H1 (cell line): ENCODE measurements at places on chromosomes 2 and 18. TPM values are rescaled to one million over a fixed set of nuclear protein-coding genes. Genes with fewer than 3 reads are reported as not detected.
A peak's percentile ranks its signal among the peaks of the same experiment; 100 is the strongest.

Gene C2orf66
- not detected in 2 replicates for total RNA-seq

Gene COX7A2L
- total RNA-seq, result 85.6 and 91.7 TPM in 2 replicates

Gene AGBL5
- 45.4 and 51.0 TPM in 2 replicates for total RNA-seq

Gene ST8SIA5
- total RNA-seq, result 6.3 and 7.0 TPM in 2 replicates

Gene SCN1A
- 1.3 and 1.9 TPM in 2 replicates for total RNA-seq

Gene CXCR1
- total RNA-seq, result not detected in 2 replicates

Gene STEAP3
- total RNA-seq, result 21.7 and 22.2 TPM in 2 replicates

Gene TYW5
- total RNA-seq, result 11.3 and 12.5 TPM in 2 replicates

Gene CROCC2
- not detected in 2 replicates for total RNA-seq

Gene SLC40A1
- total RNA-seq, result not detected in 2 replicates

Gene CHRND
- not detected in 2 replicates for total RNA-seq

Gene FANCL
- total RNA-seq, result 53.4 and 55.9 TPM in 2 replicates

Gene LPIN2
- 13.8 and 14.2 TPM in 2 replicates for total RNA-seq

Gene DNAJC5G
- 1.4 TPM in 2 replicates for total RNA-seq

Gene BOK
- 33.7 and 34.7 TPM in 2 replicates for total RNA-seq

Gene MYO5B
- 6.4 and 6.9 TPM in 2 replicates for total RNA-seq

Gene ATF2
- total RNA-seq, result 43.1 and 46.5 TPM in 2 replicates

DNA sequence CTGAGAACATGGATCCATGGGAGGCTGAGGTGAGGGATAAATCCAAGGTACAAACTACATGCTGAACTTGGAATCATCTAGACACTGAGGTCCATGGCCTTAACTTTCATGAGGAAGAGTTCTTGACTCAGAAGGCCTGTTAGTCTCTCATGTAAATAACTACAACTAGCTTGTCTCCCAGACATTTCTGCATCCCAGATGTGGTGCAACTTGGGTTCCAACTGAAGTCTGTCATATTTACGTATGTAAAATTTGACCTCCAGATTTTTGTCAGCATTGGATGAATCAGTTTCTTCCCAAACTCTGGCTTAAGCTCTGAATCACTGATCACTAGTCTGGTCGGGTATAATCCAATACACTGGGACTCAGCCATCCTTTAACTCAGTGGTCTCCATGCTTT, 306.9 kb downstream of the PDE11A start:
- no peak for DNase-seq
- no peaks in the 10 kb centered on the region for H3K36me3 ChIP-seq
- H3K27ac ChIP-seq, result no peak overlapping the region
- H3K4me3 ChIP-seq, result no peak overlapping the region
- peaks cover 2% of the 10 kb centered on the region; the same call in 1 of the 2 replicates for H3K27me3 ChIP-seq
- H3K4me1 ChIP-seq, result no peaks in the 10 kb centered on the region

DNA sequence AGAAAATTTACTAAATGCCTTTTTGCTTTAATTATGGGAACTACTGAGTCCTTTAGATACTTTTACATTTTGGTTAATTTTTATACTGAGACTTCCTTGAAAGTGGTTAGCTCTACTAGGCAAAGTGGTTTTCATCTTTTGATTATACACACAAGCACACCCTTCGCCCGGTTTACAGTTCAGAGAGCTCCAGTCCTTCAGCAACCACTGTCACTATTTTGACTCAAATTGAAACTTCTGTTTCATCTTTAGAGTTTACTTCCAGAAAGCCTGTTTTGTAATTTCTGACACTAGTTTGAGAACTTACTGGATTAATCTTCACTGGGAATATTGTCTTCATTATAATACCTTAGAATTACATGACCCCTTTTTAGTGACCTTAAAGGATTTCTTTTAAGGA, 140.3 kb upstream of the FOSL2 start:
- no peak overlapping the region for H3K4me3 ChIP-seq
- no peak overlapping the region for H3K27ac ChIP-seq
- no peaks in the 10 kb centered on the region for H3K36me3 ChIP-seq
- no peaks in the 10 kb centered on the region for H3K4me1 ChIP-seq
- DNase-seq, result no peak

GRCh38 chr2:160406591-160407392, 86.8 kb downstream of the RBMS1 start:
- peaks cover 5% of the 10 kb centered on the region for H3K27me3 ChIP-seq
- peak; percentile 72 for DNase-seq
- no peaks in the 10 kb centered on the region for H3K36me3 ChIP-seq
- H3K27ac ChIP-seq, result no peak overlapping the region
- H3K4me1 ChIP-seq, result peaks cover 13% of the 10 kb centered on the region

GRCh38 chr2:160974803-160975202, 185.4 kb upstream of the TANK start:
- H3K36me3 ChIP-seq, result no peaks in the 10 kb centered on the region
- no peaks in the 10 kb centered on the region for H3K27me3 ChIP-seq
- no peak overlapping the region for H3K4me3 ChIP-seq
- DNase-seq, result no peak
- no peaks in the 10 kb centered on the region for H3K4me1 ChIP-seq

- H3K4me1 ChIP-seq, result no peaks in the 10 kb centered on the region
- DNase-seq, result no peak
- H3K4me3 ChIP-seq, result no peak overlapping the region
- H3K36me3 ChIP-seq, result peaks cover 20% of the 10 kb centered on the region; the same call in 1 of the 2 replicates
- H3K27ac ChIP-seq, result no peak overlapping the region
Measured at GRCh38 chr2:119821266-119821665, 61.5 kb downstream of the PTPN4 start.

GRCh38 chr2:169173876-169174275, 104.5 kb downstream of the DHRS9 start:
- no peaks in the 10 kb centered on the region for H3K4me1 ChIP-seq
- no peak overlapping the region for H3K4me3 ChIP-seq
- no peak for DNase-seq
- H3K27ac ChIP-seq, result no peak overlapping the region
- no peaks in the 10 kb centered on the region for H3K36me3 ChIP-seq

- no peak for DNase-seq
- no peaks in the 10 kb centered on the region for H3K27me3 ChIP-seq
- H3K36me3 ChIP-seq, result no peaks in the 10 kb centered on the region; the same call in 1 of the 2 replicates
- H3K27ac ChIP-seq, result no peak overlapping the region
Measured at GRCh38 chr18:26802330-26803200, 62.9 kb downstream of the AQP4 start.

- no peak overlapping the region for H3K4me3 ChIP-seq
- no peaks in the 10 kb centered on the region for H3K4me1 ChIP-seq
Measured at GRCh38 chr2:45224321-45224992, 215.2 kb upstream of the SIX2 start.

- no peak overlapping the region for H3K4me3 ChIP-seq
- no peaks in the 10 kb centered on the region for H3K36me3 ChIP-seq
- H3K4me1 ChIP-seq, result peaks cover 15% of the 10 kb centered on the region
- no peaks in the 10 kb centered on the region for H3K27me3 ChIP-seq
- no peak overlapping the region for H3K27ac ChIP-seq
Measured at GRCh38 chr18:36352384-36352783, 54.9 kb downstream of the FHOD3 start.

DNA sequence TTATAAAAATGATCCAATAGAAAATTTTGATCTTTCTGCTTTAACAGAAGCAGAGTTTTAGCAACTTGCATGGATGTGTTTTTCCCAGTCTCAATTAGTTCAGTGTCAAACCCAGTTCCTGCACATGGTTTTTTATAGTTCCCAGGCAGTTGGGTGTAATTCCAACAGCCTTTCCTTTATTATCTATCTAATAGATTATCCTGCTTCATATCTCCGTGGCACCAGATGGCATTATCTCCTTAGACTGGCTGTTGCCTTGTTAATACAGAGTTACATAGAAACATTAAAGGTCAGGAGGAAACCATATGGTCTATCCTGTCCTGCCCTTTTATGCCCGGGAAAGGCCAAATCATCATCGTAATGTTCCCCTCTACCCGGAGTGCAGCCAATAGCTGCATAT, 400.9 kb upstream of the SMIM21 start:
- no peak overlapping the region for H3K27ac ChIP-seq
- no peak for DNase-seq
- H3K36me3 ChIP-seq, result no peaks in the 10 kb centered on the region
- H3K27me3 ChIP-seq, result no peaks in the 10 kb centered on the region

GRCh38 chr2:207629553-207629952, 4.4 kb upstream of the METTL21A start:
- no peak overlapping the region for H3K4me3 ChIP-seq
- H3K4me1 ChIP-seq, result no peaks in the 10 kb centered on the region
- no peak overlapping the region for H3K27ac ChIP-seq
- no peak for DNase-seq
- no peaks in the 10 kb centered on the region for H3K27me3 ChIP-seq

DNA sequence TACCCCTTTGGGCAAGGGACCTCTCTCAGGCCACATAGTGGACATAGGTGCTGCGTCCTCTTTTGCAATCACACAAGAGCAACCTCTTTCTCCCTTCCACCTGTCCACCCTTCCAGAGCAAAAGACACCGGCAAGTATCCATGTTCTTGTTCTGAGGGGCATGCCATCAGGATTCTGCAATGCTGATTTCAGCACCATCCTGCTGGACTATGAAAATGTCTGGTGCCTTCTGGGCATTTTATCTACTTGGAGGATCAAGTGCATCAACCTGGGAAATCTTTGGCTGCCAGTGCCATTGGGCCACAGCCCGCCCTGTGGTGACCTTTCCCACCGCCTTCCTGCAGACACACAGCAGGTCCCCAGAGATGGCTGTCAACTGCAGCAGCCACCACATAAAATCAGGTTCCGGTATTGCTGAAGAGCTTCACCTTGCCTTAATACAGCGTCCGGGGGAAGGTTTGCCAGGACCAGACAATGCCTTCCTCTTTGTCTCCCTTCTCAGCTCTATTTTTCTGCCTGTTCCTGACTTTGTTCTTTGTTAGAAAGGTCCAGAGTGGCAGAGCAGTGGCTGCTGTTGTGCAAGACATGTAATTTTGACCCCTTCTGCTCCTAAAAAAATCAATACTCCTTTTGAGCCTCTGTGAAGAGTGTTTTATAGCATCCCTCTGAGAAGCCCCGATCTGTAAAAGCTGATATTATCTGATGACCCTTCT, 18.5 kb upstream of the BOD1L2 start:
- no peaks in the 10 kb centered on the region; the same call in 1 of the 2 replicates for H3K36me3 ChIP-seq
- no peaks in the 10 kb centered on the region for H3K4me1 ChIP-seq
- H3K27ac ChIP-seq, result no peak overlapping the region
- no peaks in the 10 kb centered on the region for H3K27me3 ChIP-seq
- no peak for DNase-seq

DNA sequence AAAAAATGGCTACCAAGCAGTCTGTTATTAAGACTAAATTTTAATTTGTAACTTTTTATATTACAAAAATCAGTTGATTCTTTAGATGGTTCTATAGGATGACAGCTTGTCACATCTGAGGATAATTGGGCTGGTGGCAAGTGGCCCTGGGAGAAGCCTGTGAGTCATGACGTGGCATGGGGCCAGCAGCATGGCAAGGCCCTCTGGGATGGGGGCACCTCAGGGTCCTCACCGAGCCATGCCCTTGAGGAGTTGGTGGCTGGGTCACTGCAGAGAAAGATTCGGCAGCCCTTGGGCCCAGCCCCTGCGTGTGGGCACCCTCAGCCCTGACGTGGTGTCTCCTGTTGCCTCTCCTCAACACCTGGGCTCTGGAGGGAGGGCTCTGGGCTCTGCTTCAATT, 49.7 kb downstream of the STK25 start:
- no peaks in the 10 kb centered on the region for H3K27me3 ChIP-seq
- H3K4me1 ChIP-seq, result no peaks in the 10 kb centered on the region
- H3K36me3 ChIP-seq, result no peaks in the 10 kb centered on the region
- no peak for DNase-seq

DNA sequence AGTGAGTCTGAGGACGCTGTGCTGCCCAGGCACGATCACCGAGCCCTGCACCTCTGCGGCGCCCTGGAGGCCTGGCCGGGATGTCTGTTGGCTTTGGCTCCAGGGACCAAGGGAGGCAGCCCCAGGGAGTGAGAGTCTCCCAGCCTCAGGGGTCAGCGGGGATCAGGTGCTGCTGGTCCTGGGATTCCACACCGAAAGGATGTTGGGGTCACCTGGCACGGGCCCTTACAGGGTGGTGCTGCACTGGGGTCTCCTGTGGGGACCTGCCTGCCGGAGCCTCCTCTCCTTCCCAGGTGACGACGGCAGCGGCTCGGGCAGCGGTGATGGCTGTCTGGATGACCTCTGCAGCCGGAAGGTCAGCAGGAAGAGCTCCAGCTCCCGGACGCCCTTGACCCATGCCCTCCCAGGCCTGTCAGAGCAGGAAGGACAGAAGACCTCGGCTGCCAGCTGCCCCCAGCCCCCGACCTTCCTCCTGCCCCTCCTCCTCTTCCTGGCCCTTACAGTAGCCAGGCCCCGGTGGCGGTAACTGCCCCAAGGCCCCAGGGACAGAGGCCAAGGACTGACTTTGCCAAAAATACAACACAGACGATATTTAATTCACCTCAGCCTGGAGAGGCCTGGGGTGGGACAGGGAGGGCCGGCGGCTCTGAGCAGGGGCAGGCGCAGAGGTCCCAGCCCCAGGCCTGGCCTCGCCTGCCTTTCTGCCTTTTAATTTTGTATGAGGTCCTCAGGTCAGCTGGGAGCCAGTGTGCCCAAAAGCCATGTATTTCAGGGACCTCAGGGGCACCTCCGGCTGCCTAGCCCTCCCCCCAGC, 30.5 kb downstream of the GPC1 start:
- H3K4me3 ChIP-seq, result no peak overlapping the region
- no peak overlapping the region for H3K27ac ChIP-seq

DNA sequence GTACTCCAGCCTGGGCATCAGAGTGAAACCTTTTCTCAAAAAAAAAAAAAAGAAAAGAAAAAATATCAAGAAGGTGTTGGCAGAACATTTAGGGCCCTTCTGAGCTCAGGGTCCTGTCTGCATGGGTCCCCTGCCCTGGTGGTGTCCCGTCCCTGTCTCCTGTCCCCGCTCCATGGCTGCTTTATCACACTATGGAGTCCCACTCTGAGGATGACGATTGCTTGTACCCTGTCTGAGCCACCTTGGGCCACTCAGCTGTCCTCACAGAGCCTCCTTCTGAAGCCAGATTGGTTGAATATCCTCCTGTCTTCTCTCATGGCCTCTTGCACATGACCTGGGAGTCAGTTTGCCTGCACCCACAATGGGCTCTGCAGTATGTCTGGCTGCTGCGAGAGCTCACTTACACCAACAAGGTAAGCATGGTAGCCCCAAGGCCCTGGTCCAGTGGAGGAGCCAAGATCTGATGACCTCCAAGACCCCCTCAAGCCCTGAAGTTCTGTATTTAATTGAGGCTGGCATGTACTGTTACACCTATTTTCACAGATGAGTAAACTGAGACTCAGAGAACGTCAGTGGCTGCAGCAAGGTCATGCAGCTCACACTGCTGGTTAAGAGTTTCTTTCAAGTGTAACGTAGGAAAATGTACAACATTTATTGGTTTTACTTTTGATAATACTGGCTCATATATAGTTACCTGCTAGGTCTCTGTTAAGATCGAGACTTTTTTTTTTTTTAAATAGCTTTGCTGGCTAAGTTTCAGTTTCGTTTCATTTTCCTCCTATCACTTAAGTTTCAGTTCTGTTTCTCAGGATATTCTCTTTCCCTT, 16.9 kb upstream of the ZCCHC2 start:
- DNase-seq, result no peak
- H3K4me3 ChIP-seq, result no peak overlapping the region
- H3K36me3 ChIP-seq, result no peaks in the 10 kb centered on the region
- H3K27ac ChIP-seq, result no peak overlapping the region
- H3K27me3 ChIP-seq, result no peaks in the 10 kb centered on the region

GRCh38 chr18:21826641-21827302, 86.2 kb downstream of the MIB1 start:
- no peaks in the 10 kb centered on the region for H3K36me3 ChIP-seq
- H3K27ac ChIP-seq, result no peak overlapping the region
- H3K27me3 ChIP-seq, result no peaks in the 10 kb centered on the region
- H3K4me3 ChIP-seq, result no peak overlapping the region

- H3K27me3 ChIP-seq, result no peaks in the 10 kb centered on the region
- no peak for DNase-seq
- H3K4me3 ChIP-seq, result no peak overlapping the region
- H3K4me1 ChIP-seq, result no peaks in the 10 kb centered on the region
- no peak overlapping the region for H3K27ac ChIP-seq
Measured at GRCh38 chr18:45403341-45404049, 211.8 kb upstream of the SLC14A2 start.
